SK-N-SH (cell line): ENCODE measurements at places on chromosomes 2 and 18. TPM values are rescaled to one million over a fixed set of nuclear protein-coding genes. Genes with fewer than 3 reads are reported as not detected.
A peak's percentile ranks its signal among the peaks of the same experiment; 100 is the strongest.

DNA sequence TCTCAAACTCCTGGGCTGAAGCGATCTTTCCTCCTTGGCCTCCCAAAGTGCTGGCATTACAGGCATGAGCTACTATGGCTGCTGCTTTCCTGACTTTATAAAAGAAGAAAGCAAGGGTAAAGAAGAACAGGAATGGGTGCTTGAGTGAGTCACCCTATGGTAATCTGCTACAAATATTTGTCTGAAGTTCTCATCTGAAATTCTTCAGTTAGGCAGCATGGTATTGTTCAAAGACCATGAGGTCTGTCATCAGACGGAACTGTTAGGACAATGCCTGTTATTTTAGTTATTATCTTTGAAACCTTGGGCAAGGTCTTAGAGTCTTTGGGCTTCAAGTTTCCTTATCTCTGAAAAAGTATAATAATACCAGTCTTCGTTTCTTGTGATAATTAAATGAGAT, 695.8 kb downstream of the RNF144A start:
- no peak for DNase-seq

GRCh38 chr2:187198136-187198535, 249.9 kb downstream of the CALCRL start:
- DNase-seq, result no peak

GRCh38 chr2:158724803-158725381, 70.2 kb upstream of the DAPL1 start:
- no peak for DNase-seq

DNA sequence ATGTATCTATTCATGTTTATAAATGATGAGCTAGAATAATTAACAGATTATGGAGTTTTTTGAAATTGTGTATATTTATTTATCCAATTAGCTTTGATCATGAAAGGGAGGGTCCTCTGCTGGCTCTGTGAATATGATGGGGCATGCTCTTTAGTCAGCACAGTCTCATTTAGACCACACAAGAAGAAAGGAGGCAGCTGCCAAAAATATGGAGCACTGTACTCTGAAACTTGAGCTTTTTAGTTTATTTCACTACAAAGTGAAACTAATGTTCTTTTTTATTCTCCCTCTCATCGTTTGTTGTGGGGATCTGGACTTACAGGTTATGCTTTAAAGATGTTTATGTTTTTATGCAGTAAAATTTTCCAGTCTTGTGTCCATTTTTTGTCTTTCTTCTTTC, 266.9 kb upstream of the GULP1 start:
- DNase-seq, result no peak

GRCh38 chr18:76149734-76150133, 345.3 kb downstream of the ZNF516 start:
- DNase-seq, result no peak

GRCh38 chr18:79540161-79540903, 139.3 kb upstream of the CTDP1 start:
- DNase-seq, result no peak

DNA sequence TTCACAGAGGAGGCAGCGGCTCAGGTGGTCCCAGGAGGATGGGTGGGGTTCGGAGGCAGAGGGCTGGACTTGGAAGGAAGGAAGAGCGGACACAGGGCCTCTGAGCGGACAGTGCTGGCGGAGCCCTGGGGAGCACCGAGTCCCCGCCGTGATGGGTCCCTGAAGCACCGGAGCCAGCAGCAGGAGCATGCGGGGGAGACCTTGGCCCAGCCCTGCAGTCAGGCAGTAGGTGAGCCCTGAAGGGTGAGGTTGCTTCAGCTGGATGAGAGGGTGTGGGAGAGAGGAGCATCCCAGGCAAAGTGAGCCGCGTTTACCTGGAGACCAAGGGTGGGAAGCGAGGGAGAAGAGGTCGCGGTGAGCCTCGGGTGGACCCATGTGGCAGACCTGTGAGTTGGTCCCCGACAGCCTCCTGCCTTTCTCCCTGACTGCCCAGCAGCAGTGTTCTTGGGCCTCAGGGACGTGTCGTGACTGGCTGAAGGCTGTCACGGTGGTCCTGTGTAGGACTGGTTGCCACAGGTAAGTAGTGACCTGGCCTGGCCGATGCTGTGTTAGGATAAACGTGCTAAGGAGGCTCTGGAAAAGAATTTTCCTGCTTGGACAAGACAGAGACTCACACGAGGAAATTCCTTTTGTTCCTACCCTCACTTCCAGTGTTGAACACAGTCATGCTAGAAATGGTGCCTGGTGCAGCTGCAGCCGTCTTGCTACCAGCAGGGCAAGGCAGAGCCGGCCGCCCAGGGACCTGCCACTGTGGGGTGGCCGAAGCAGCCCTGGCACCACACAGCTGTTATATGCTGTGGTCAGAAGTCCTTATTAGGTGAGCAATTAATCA, 73.0 kb downstream of the RRM2 start:
- DNase-seq, result peak; percentile 38

GRCh38 chr2:72921088-72921851, 4.0 kb downstream of the EMX1 start:
- peak; percentile 18 for DNase-seq

DNA sequence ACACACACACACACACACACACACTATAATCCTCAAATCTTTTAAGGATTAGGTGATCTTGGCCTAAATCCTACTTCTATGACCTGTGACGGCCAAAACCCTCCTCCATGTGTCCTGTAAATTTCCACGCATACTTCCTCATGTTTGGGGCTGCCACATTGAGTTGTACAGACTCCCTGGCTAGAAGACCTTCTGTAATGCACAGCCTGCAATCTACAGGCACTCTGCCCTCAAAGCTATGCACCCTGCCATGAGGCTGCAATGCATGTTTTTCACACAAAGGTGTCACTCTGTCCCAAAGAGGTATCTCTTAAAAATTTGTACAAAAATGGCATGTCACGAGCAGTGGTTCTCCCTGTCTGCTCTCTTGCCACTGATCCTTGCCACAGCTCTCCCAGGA, 26.4 kb upstream of the B4GALT6 start:
- no peak for DNase-seq

DNA sequence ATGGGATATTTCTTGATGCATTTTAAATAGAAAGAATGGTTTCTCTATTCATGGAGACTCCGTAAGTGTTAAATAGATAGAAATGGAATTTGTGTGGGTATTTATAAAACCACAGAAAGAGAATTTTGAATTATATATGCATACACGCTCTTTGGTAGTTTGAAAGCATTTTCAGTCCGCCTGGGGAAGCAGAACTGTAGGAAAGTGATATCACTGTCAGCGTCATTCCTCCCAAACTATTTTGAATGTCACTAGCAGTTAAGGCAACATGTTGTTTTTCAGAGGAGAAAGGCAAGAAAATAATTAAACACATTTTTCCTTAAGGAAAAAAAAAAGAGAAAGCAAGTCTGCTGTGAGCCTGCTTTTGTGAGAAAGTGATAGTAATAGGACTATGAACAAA, 8.7 kb upstream of the ERMN start:
- DNase-seq, result no peak

GRCh38 chr2:73333564-73333963, 40.2 kb upstream of the EGR4 start:
- DNase-seq, result no peak

DNA sequence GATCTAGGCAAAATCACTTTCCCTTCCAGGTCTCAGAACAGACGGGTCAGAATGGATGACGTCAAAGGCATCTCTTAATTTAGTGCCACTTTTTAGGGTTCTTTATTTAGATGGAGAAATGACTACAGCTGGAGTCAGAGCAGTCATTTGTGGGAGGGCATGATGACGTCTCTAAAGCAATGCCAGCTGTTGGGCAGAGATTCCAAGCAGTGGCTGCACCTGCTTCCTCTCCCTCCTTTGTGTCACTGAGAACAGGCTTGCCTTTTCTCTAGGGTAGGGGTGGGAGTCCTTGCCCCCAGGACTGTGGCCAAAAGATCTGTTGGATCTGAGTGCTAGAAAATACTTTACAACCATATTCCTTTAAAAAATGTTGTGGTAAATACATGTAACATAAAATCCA, 28.7 kb upstream of the SKOR2 start:
- DNase-seq, result no peak

DNA sequence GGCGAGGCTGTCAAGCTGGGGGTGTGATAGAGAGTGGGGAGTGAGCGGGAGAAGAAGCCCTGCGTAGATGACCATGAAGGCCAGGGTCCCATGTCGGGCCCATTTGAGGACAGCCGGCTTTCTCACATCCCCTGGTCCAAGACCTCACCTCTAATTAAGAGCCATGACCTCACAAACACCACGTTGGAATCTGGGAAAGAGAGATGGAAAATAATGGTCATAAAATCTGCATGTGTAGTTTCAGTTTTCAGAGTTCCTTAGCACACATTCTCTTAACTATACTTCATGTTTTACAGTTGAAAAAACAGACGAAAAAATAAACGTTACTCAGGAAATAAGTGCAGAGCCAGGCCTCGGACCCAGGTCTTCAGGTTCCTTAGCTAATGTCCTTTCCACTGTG, 244.8 kb upstream of the SIX2 start:
- DNase-seq, result no peak

GRCh38 chr18:13890761-13891361, 24.5 kb downstream of the MC2R start:
- no peak for DNase-seq

DNA sequence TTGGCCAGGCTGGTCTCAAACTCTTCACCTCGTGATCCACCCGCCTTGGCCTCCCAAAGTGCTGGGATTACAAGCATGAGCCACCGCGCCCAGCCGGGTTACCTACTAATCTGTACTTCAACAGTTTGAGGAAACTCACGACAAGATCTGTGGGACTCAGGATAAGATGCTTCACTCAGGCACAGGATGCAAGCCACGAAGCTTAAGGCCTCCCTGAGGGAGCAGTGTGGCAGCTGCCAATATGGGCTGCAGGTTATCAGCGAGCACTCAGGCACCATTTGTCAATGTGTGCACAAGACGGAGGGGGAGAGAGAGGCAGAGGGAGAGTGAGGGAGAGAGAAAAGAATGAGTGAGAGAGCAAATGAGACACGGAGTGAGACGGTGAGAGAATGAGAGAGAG, 173.6 kb upstream of the RAB6C start:
- no peak for DNase-seq

GRCh38 chr2:70030724-70031420, 56.4 kb upstream of the PCBP1 start:
- peak; percentile 30 for DNase-seq

DNA sequence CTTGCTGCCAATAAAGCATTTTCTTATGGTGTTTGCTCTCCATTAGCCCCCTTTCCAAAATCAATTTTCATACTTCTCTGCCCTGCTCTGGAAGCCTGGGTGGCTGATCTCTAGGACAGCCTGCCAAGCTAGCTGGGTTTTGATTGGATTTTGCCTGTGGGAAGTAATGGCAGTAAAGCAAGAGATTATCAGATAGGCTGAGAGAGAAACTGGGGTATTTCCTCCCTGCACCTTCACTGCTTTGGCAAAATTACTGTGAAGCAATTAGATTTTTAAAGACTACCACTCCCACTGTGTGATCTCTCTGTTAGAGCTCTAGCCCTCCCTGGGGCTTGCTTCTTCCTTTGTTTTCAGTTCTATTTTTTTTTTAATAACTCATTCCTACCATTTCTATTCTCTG, 223.8 kb downstream of the DLGAP1 start:
- no peak for DNase-seq

DNA sequence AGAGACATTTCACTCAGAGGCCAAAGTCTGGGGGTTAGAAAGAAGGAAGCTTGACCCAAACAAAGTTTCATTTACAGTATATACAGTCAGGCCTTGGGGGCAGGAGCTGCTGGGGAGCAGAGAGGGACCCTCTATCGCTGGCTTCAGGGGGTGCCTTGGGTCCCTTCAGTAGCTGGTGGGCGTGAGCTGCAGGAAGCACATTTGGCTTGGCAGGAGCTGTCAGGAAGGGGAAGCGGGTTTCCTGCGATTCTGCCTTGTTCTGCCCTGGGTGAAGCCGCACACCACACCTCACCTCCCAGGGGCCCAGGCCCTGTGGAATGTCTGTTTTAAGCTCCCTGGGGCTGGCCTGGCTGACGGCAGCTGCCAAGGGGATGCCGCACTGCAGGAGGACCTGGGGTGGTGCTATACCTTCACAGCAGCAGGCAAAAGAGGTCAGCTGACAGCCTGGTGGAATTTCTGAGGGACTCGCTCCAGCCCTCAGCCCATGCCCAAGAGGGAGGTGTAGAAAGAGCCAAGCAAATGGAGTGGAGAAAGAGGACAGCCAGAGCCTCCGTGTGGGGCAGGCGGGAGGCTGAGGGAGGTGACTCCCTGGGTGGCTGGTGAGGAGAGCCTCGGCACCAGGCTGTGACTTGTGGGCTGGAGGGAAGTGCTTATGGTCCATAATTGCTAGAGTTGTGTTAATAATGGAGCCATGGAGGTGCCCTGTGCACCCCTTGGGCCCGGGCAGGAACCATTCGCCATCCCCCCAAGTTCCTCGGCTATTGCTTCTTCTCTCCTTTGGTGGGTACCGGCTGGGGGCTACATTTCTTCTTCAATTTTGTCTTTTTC, 43.9 kb downstream of the PSD4 start:
- DNase-seq, result no peak

Gene L3MBTL4
- polyA plus RNA-seq, result 0.02 and 0.05 TPM in 2 replicates

Gene BZW1
- 131 and 163 TPM in 2 replicates for polyA plus RNA-seq

Gene ELOA2
- not detected in 2 replicates for polyA plus RNA-seq
